ENCODE measurements at places on chromosomes 16 and 17.

- DNase-seq = peak; percentile 29
These were observed 16.2 kb upstream of the HAS3 start for GRCh38 chr16:69089091-69089910.

DNA sequence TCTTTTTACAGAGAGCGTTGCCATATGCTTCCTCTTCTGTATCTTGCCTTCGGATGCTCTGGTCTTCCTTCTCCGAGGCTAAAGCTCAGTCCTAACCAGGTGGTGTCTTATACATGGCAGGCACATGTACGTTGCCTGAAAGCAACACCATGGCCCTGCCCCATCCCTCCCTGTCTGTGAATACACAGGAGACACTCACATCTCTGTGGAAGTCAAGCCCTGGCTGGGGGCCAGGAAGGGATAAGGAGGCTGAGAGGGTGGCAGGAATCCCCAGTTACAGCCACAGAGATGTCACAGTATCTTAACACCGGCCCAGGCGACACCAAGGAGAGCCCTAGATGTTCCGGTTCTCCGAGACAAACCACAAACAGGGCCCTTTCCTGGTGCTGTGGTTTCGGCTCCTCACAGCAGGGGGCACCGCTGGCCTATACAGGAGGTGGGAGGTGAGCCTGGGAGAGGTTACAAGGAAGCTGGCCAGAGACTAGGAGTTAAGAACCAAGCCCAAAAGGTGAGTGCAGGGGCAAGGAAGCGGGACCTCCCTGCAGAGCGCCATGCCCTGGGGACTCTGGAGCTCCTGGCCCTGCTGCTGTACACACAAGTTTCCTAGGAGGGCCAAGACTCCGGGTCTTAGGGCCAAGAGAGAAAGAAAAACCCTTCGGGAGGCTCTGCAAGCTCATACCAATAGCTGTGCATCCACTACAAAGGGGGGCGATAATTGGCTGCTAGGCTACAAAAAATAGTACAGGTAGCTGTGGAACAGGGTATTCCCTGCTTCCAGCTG is 41.7 kb downstream of the SRL start:
- peak; percentile 21 for DNase-seq

DNA sequence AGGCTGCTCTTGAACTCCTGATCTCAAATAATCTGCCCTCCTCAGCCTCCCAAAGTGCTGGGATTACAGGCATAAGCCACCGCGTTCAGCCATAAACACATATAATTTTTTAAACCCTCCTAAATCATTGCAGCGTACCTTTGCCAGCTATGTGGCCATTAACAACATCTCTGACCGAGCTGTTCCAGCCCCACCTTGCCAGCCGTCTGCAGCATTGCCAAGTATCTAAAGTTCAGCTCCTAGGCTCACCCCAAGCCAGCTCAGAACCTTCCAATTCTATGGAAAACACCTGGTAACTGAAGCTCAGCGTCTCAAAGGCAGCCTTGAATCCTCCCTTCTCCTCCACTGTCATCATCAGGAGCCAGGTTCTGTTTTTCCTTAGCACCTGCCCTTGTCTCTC is 5.1 kb upstream of the MEIOB start:
- no peak for DNase-seq

GRCh38 chr17:14919631-14920213 is 345.4 kb downstream of the PMP22 start:
- DNase-seq = no peak

DNA sequence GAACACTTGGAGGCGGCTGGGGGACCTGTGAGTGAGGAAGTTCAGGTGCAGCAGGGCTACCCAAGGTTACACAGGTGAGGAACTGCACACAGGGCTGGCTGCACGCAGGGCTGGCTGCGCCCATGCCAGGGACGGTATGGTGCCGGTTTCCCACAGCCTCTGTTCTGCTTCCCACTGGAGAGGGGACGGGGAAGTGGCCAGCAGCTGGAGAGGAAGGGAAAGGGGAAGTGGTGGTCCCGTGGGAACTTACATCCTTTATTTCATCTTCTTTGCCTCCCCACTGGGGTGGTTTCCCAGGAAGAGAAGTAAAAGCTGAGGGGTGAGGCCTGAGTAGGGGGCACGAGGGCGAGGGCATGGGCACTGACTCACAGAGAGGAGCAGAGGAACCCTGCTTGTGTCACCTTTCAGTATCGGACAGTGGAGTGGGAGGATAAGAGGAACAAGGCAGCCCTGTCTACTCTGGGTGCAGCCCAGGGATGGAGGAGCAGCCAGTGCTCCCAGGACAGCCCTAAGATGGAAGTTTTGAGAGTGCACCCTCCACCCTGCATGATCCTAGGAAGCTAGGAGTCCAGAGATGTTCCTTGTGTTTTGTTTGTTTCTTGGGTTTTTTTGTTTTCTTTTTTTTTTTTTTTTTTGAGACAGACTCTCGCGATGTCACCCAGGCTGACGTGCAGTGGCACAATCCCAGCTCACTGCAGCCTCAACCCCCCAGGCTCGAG is 25.5 kb upstream of the CDH1 start:
- DNase-seq = no peak

- DNase-seq = no peak
These were observed 44.7 kb downstream of the ABCC1 start for GRCh38 chr16:15993946-15994665.

DNA sequence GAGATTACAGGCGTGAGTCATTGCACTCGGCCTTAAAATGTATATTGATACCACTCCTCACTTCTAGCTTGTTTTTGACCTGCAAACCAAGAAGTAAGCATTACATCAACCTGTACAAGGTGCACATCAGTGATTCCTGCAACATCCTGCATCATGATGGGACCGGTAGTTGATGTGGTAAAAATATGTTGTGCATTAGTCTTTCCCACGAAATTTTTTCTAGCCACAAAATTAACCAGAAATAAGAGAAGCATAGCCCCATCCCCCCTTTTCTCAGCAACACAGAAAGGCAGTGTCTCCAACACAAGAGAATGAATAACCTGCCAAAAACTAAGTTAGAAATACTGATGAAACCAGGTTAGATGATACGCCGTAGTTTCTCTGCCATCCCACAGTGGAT is 21.1 kb upstream of the NSMCE1 start:
- DNase-seq = no peak

DNA sequence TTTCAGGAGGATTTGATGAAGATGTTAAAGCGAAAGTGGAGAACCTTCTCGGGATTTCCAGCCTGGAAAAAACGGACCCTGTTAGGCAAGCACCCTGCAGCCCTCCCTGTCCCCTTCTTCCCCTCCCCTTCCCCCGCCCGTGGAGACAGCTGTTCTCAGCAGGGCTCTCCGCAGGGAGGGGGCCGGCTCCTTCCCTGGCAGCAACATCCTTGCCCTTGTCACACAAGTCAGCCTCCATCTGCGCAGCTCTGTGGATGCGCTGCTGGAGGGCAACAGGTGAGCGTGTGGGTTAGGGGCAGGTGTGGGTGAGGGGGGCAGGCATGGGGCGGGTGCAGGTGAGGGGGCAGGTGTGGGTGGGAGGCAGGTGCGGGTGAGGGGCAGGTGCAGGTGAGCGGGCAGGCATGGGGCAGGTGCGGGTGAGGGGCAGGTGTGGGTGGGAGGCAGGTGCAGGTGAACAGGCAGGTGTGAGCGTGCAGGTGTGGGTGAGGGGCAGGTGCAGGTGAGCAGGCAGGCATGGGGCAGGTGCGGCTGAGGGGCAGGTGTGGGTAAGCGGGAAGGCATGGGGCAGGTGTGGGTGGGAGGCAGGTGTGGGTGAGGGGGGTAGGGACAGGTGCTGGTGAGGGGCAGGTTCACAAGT is 9.4 kb downstream of the CYBC1 start:
- DNase-seq = no peak

DNA sequence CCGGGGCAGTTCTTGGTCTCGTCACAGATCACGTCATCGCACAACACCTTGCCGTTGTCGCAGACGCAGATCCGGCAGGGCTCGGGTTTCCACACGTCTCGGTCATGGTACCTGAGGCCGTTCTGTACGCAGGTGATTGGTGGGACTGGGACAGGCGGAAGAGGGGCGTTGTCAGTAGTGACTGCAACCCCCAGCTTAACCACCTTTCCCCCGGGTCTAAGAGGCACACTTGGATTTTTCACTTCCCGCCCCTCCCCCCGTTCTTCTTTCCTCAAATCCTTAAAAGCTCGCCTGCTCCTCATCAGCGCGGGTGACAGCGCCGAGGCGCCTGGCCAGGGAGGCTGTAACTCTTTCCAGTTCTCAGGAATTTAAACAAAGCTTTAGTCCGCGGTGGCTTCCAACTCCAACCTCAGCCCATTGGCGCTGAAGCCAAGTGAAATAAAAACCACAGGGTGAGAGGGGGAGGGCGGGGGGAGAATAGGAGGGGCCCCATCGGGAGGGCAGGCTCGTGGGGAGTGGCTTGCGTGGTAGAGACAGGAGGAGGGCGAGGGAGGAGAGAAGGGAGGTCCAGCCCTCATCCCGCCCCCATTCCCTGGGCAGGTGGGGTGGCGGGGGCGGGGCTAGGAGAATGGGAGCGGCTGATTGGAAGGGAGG is 1.5 kb downstream of the COL1A1 start:
- DNase-seq = peak; percentile 62

- DNase-seq = peak; percentile 83
These were observed 15.8 kb downstream of the TMC6 start for GRCh38 chr17:78112518-78113471.

- DNase-seq = peak; percentile 25
These were observed at the start of gene HAS3 for GRCh38 chr16:69105501-69106361. TSS of gene HAS3 (plus strand) at chr16:69105653. CDS start at chr16:69109396, 3,743 bp downstream.

- DNase-seq = no peak
These were observed 20.7 kb upstream of the MYLK3 start for GRCh38 chr16:46768809-46769208.

- DNase-seq = peak; percentile 76
These were observed 32.4 kb downstream of the FOXK2 start for GRCh38 chr17:82551779-82552457.

DNA sequence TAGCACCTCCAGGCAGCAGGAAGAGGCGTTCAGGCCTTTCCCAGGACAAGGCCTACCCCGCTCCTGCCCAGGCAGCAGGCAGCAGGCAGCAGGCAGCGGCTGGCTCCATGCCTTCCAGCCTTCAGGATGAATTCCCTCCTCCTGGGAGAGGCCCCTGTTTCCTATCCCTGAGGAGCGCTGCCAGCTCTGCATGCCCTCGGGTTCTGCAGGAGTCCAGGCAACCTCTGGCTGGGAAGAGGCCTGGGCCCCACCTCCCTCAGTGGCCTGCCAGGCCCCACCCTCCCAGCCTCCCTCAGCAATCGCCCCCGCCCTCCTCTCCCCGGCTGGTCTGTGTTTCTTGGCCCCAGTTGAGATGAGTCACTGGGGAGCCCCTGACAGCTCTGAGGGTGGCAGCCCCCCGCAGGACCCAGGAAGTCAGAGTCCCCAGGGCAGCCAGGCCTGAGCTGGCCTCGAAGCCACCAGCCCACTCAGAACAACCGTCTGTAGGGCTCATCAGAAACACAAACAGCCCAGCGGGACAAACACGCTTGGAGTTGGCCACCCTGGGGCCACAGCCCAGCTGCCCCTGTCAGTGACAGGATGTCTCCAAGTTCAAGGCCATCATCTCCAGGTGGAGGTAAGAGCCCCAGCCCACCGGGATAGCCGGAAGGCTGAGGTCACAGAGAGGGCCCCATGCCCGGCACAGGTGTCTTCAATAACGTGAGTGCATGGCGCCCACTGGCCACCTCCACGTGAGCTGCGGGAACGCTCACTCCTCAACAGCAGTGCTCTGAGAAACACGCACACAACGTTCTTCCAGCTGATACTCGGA is 39.5 kb upstream of the CIBAR2 start:
- DNase-seq = no peak

DNA sequence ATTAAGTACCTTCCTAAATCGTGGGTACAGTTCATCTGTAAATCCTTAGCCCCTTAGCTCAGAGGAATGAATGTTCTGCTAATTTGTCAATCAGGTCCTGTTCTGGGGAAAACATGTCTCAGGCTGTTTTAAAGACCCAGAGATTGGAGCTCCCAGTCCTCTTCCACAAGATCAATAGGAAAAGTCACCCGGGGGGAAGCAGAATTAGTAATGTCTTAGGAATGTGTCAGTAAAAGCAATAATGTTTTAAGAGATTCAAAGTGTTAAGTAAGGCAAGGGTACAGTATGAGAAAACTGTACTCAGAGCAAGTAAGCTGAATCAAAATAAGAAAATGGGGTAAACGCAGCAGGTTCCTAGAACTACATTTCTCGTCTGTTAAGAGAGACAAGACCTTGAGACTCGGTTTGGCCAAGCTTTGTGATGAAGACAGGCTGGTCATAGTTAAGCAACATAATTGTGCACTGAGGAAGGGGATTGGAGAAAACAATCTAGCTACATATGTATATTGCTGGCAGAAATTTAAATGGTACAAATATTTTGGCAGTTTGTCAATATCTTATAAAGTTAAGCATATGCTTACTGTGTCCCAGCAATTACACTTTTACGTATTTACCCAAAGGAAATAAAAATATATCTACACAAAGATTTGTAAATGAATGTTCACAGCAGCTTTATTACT is 192.9 kb upstream of the C17orf78 start:
- no peak for DNase-seq

DNA sequence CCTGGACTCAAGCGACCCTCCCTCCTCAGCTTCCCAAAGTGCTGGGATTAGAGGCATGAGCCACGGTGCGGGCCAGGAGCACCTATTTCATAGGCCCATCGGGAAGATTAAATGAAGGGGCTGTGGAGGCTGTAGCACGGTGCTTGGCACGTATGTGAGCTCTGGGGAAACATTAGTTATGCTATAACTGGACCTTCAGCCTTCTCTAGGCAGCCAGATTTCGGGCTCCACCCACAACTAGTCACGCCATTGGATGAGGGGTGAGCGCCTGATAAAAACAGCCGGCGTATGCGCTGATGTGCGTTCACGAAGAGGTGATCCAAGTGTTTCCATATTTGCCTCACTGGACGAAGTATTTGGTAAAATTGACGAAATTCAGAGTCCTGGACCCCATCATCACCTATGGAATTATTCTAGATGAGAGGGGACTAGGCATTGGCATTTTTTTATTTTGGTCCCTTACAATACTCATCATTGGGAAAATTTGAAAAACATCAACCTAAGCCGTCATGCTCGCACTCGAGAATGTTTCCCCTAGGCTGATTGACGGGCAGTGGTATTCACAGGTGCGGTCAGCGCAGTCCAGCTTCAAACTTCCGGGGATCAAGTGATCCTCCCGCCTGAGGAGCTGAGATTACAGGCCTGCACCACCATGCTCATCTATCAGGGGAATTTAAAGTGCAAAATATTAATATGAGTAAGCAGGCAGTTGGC is 1.8 kb upstream of the ANKRD11 start:
- no peak for DNase-seq

DNA sequence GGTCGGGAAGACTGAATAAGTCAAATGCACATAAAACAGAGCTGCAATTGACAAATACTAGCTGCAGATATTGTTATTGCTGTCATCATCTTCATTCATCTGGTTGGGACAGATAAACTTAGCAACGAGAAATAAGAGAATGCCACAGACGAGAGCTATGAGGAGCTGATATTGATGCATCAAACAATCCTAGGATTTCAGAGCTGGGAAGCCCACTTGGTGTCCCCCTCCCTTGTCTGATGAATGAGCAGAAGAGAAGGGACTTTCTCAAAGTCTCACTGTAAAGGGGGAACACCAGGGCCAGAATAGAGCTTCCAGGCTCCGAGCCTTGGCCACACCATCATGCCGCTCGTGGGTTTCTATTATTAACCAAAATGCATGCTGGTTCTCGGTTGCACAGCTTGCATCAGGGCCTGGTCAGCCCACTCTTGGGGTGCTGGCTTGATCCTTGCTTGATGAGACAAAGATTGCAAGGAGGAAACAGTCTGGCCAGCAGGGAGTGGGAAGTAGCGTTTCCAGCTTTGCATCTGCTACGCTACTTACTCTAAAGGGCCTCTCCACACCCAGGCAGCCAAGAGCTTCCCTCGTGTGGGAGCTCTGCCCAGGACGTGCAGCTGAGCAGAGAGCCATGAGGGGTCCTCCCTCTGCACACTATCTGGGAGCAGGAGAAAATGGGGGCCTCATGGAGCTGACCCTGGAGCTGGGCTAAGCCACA is 28.4 kb upstream of the EMP2 start:
- no peak for DNase-seq
